Activated CD4-positive, alpha-beta T cell treated with anti-CD3 and anti-CD28 coated beads for 36 hours (primary cell): ENCODE measurements at places on chromosomes 1 and 21. TPM values are rescaled to one million over a fixed set of nuclear protein-coding genes. Genes with fewer than 3 reads are reported as not detected.

The IQCC gene
- 4.4 TPM for total RNA-seq

The FNDC10 gene
- 1.7 TPM for total RNA-seq

The NTMT2 gene
- not detected for total RNA-seq

The FAM229A gene
- 3.3 TPM for total RNA-seq

The CCDC190 gene
- not detected for total RNA-seq

The PCAT6 gene
- total RNA-seq: 0.59 TPM
